ENCODE measurements at places on chromosomes 12 and 14.

DNA sequence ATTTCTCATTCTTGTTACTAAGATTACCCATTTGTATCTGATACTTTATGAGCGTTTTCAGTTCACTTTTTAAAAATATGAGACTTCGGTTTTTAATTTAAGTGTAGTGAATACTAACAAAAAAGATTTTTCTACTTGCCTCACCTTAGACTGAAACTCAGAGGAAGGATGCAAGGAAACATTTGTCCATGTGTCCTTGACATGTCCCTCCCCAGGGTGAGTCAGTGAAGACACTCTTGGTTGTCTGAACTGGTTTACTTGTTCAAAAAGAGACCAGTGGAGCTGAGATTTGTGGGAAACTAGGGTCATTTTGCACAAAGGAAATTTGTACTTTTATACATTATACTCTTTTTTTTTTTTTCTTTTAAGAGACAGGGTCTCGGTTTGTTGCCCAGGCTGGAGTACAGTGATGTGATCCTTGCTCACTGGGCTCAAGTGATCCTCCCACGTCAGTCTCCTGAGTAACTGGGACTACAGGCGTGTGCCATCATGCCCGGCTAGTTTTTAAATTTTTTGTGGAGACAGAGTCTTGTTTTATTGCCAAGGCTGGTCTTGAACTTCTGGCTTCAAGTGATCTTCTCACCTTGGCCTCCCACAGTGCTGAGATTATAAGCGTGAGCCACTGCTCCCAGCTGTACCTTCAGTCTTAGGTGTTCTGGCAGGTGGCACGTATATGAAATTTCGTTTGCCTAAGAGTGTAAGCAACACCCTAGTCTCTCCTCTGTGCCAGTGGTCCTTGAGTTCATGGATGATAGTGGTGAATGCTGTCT is 56.7 kb downstream of the PPFIBP1 start:
- no peak for DNase-seq

GRCh38 chr14:39491134-39491571 is 58.9 kb upstream of the FBXO33 start:
- DNase-seq, result no peak

DNA sequence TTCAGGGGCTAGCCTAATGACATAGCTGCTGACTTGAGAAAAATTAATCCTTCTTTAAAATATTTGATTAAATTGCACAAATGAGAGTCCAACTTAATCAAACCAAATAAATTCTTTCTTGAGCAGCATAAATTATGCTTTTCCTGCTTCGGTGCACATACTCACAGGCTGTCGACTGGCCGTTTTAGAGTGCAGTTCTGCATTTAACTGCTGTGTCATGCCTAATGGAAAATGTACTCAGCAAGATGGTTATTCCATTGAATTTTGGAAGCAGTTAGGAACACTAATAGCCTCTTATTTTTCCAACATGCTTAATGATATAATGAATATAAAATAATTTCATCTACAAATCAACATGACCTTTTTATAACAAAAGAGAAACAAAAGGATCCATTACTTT is 266.1 kb upstream of the LRIG3 start:
- DNase-seq, result no peak

DNA sequence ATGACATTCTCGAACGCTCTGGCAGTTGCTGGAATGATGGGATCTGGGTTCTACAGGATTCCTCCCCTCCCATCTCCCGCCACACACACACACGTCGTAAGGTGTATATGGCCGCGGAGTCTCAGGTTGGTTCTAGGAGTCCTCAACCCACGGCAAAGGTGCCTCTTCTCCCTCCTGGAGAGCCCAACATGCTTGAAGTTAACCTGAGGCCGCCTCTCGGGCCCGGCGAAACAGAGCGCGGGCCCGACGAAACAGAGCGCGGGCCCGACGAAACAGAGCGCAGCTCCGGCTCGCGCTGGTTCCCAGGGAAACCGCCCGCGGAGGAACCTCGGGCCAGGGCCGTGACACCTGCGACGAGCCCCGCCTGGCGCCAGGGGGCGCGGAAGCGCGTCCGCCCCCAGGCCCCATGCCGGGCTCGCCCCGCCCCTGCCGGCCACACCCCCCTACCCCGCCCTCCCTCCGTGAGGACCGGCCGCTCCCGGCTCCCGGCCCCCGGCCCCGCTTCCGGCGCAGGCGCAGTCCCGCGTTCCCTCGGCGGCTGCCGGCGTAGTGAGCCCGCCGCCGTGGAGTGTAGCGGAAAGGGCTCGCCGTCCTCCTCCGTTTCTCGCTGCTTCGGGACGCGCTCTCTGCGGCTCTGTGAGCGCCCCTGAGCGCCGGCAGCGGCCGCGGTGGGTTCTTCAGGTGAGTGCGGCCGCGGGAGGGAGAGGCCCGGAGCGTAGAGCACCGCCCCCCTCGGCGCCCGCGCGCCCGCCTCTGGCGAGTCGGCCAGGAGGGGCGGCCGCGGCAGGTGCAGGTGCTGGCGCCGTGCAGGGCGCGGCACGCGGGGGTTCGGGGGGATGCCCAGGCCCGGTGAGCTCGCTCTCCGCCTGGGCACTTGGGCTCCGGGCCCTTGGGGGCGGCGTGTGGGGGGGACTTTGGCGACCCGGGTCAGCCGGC is at the start of gene RAB3IP:
TSS of gene RAB3IP (plus strand) at position 510 of the 936 bp plus-strand sequence. CDS start 16,549 bp downstream, outside the sequence.
- DNase-seq, result peak; percentile 94

GRCh38 chr12:113030875-113031525 is 25.5 kb upstream of the DTX1 start:
- no peak for DNase-seq

DNA sequence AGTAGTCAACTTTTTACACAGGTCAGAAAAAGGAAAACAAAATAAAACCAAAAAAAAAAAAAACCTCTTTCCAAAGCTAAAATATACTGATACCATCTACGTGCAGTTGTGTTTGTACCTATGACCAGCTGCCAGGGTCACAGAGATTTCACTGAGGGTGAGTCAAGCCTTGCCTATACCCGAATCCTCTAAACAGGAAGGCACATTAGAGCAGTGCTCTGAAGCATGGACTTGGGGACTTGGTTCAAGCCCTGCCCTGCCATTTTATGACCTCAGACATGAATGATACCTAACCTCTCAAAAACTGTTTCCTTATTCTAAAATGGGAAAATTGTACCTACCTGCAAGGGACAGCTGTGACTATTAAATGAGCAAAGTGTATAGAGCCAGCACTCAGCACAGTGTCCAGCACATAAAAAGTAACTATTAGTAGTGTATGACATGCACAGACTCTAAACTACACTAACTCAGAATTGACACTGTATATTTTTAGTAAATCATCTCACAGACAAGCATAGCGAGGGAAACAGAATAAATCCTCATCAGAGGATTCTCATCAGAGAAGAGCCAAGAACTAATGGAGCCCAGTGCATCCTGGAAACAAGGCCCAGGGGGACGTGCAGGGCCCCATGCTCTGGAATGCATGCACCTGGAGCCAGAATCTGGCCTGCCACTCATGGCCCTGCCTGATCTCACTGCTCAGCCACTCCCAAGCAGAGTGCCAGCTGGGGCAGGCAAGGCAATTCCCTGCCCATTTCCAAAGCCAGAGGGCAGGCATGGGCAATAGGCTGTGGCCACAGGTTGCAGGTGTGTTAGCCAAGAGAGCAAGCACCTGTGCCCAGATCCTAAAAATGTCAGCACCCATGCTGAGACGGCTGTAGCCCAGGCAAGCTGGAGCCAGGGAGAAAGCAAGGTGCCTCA is 57.0 kb downstream of the NT5DC3 start:
- no peak for DNase-seq

GRCh38 chr12:41264281-41264680 is 76.2 kb downstream of the PDZRN4 start:
- DNase-seq, result no peak

Data from stimulated activated CD8-positive, alpha-beta memory T cell treated with anti-CD3 and anti-CD28 coated beads, Interleukin-15, amount 100 ng/mL, for 24 hours (primary cell).